ENCODE measurements at places on chromosomes 4 and X.

GRCh38 chr4:101701551-101701950, 89.0 kb upstream of the BANK1 start:
- no peak for DNase-seq

- no peak for DNase-seq
These were observed 62.1 kb upstream of the PRRG3 start for GRCh38 chrX:151633157-151633556.

DNA sequence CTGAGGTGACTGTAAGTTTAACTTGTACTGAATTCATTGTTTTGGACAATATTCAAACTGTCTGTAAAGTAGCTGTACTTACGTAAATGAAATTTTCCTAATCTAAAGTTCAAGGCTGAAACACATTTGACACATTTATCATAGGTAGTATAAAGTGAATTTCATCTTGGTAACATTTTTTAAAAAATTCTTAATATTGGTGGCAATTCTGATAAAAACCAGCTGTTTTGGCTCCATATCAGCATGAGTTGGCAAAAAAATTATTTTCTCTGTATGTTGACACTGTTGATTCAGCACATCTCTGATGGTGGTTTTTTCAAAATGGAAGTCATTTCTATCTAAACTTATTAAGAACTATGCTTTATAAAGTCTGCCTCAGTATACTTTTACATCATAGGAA, 30.9 kb downstream of the CXorf58 start:
- no peak for DNase-seq

- no peak for DNase-seq
These were observed 528.6 kb downstream of the ANKRD50 start for GRCh38 chr4:124183926-124184325.

- DNase-seq, result no peak
These were observed 86.9 kb upstream of the NEIL3 start for GRCh38 chr4:177222781-177223180.

DNA sequence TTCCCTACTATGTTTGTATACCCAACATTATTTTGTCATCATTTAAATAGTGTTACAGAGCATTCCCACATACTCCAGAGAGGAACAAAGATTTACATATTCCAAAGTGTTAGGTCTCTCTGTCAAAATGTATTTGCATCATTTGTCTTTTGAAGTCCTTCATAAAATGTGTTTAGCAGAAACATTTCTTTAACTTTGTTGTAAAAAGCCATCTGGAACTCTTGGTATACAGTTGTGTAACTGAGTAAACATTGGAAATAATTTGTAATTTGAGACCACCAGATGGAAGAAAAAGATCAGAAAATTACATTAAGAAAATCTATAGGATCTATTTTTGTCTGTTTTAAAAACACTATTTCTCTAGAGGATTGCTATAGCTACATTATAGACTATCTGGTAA, 56.6 kb upstream of the ALB start:
- no peak for DNase-seq

- DNase-seq, result no peak
These were observed 69.2 kb downstream of the SRPX start for GRCh38 chrX:38151441-38151840.

GRCh38 chr4:183438458-183439113, 5.8 kb upstream of the CDKN2AIP start:
- no peak for DNase-seq

- DNase-seq, result no peak
These were observed 236.7 kb downstream of the PRDM5 start for GRCh38 chr4:120685756-120686278.

GRCh38 chrX:29044423-29045184, 457.4 kb downstream of the IL1RAPL1 start:
- no peak for DNase-seq

GRCh38 chrX:148314876-148315275, 185.5 kb upstream of the AFF2 start:
- no peak for DNase-seq

GRCh38 chrX:71147496-71148277, 3.0 kb downstream of the NLGN3 start:
- no peak for DNase-seq

GRCh38 chr4:182812916-182813315, 104.3 kb downstream of the DCTD start:
- no peak for DNase-seq

- peak; percentile 69 for DNase-seq
These were observed 814 bp downstream of the SPON2 start for GRCh38 chr4:1171311-1172227.

DNA sequence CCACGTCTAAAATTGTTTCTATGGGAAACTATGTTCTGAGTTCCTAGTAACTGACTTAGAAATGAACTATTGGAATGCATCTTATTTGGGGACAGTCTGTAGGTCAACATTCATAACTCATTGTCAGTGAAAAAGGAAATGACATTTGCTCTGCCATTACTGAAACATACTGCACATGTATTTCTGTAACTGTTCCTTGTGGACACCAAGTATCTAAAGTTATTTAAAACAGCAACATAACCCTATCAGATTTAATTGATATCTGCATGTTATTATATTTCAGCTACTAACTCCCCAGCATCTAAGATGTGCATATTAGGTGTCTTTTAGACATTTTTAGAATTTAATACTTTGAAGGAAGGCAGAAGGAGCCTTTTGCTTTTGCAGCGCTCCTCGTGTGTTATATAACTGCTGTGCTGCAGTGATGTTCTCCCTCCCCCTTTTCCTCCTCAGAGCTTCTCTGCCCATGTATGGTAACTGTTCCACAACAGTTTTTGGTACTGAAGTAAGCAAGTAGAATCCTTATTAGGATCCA, 37.2 kb upstream of the TMEM131L start:
- DNase-seq, result no peak

DNA sequence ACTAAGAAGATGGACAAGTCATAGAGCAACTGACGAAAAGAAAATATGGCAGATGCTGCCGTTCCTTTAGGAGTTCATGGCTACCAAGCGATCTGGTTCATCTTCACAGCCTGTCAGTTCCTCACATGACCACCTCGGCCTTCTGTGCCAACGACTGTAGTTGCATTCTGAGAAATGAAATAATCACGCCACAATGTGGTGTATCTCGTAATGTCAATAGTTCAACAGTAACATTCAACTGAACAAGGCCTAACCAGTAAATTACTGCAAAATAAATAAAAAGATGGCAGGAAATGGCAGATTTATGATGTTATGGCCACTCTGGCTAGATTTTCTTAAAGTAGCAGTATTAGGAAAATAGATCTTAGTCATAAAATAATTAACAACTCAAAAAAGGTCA, 4.4 kb downstream of the GPRIN3 start:
- DNase-seq, result peak; percentile 87

- DNase-seq, result no peak
These were observed 896.1 kb downstream of the PCDH18 start for GRCh38 chr4:136636155-136636554.
